ENCODE measurements at places on chromosomes 4 and X.

GRCh38 chr4:77582711-77583110 lies 22.9 kb upstream of the CXCL13 start:
- no peak for DNase-seq

GRCh38 chr4:183517194-183517593 lies 12.3 kb downstream of the ING2 start:
- DNase-seq = no peak

GRCh38 chr4:139921429-139922184 lies 232.4 kb downstream of the MAML3 start:
- DNase-seq = peak; percentile 86

DNA sequence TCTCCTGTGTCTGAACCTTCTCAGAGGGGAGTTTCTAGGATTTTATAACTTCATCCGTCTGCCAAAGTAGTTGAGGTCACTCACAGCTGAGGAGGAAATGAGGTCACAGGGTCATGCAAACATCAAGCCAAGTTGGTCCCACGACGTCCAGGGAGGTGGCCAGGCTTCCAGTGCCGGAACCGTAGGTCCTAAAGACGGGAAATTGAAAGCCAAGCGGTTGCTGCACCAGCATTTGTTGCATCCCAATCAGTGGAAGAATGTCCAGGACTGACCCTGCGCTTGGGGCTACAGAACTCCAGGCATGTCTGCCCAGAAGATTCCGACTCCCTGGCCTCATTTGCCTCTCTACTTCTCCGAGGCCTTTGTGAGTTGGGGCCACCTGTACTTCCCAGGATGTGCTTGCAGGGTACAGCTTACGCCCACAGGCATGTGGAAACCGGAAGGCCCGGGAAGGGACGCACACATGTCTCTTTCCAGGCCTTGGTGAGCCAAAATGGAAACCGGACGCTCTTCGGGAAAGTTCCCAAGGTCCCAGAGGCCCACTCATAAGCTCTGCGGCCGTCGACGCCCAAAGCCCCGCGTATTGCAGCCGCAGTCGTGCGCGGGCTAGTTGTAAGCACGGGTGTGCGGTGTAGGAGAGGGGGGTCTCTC lies 9.3 kb downstream of the PRDM8 start:
- DNase-seq = no peak

DNA sequence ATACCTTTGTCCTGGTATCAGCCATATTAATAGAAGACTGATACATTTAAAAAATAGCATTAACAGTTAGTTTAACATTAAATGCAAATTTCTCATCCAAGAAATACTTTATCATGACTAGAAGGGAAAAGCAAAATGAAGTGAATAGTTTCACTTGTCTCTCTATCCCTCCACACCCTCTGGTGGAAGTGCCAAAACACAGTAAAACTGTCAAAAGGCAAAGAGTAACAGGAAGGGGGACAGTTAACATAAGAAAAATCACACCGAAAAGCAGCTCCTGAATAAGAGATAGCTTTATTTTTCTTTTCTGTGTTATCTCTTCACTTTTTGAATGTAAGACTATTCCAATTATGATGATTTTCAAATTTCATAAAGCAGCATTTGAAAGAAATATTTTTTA lies 187.2 kb downstream of the FBXW7 start:
- DNase-seq = no peak

- no peak for DNase-seq
Measured at GRCh38 chr4:70793626-70794025, 46.1 kb downstream of the GRSF1 start.

- no peak for DNase-seq
Measured at GRCh38 chrX:68719181-68719903, 71.9 kb downstream of the STARD8 start.

Measured in SHP77 treated with DMSO at 0.1 percent for 48 hours (cell line).